ENCODE measurements at places on chromosomes 5 and 9. TPM values are rescaled to one million over a fixed set of nuclear protein-coding genes. Genes with fewer than 3 reads are reported as not detected.
A peak's percentile ranks its signal among the peaks of the same experiment; 100 is the strongest.

GRCh38 chr9:35367451-35367850 lies 122.5 kb upstream of the RUSC2 start:
- no peak for DNase-seq
- H3K4me1 ChIP-seq = no peaks in the 10 kb centered on the region
- no peak overlapping the region for H3K4me3 ChIP-seq
- no peaks in the 10 kb centered on the region for H3K27me3 ChIP-seq
- H3K27ac ChIP-seq = no peak overlapping the region

DNA sequence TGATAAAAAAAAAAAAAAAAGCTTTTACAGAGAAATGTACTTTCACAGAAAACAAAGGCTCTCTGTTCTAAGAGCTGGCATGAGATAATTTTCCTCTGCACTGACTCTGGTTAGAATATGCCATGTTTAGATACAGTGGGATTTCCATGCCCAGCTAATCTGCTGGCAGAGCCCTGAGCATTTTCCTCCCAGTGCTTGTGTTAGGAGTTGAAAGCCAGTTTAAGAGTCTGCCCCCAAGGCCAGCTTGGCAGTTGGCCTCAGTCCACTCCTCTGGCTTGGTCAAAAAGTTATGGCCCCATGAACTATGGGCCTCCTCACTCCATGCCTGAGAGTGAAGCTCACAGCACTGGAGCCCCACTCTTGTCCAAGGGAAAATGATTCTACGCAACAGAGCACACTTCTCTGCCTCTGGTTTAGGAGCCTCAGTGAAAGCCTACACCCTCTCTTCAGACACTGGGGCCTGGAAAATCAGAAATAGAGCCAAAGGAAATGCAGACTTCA lies 21.9 kb downstream of the MOCS2 start:
- no peak overlapping the region for H3K4me3 ChIP-seq
- no peak overlapping the region for H3K27ac ChIP-seq
- H3K36me3 ChIP-seq = peaks cover 69% of the 10 kb centered on the region
- no peak for DNase-seq

Gene EGR1
- total RNA-seq = 21.0 TPM

- H3K27me3 ChIP-seq = no peaks in the 10 kb centered on the region
- DNase-seq = no peak
- no peak overlapping the region for H3K4me3 ChIP-seq
- no peaks in the 10 kb centered on the region for H3K4me1 ChIP-seq
- no peak overlapping the region for H3K27ac ChIP-seq
Measured at GRCh38 chr9:82588301-82589180, 474.4 kb downstream of the RASEF start.

GRCh38 chr5:72956324-72957140 lies 691 bp downstream of the FCHO2 start:
- H3K27ac ChIP-seq = peak overlapping the region; percentile 11
- H3K36me3 ChIP-seq = peaks cover 4% of the 10 kb centered on the region
- H3K27me3 ChIP-seq = peaks cover 37% of the 10 kb centered on the region

GRCh38 chr5:14225173-14225834 lies 82.2 kb downstream of the TRIO start:
- no peak overlapping the region for H3K27ac ChIP-seq
- no peak overlapping the region for H3K4me3 ChIP-seq
- no peak for DNase-seq
- H3K27me3 ChIP-seq = peaks cover 13% of the 10 kb centered on the region

GRCh38 chr9:107105784-107106183 lies 177.3 kb upstream of the RAD23B start:
- H3K36me3 ChIP-seq = no peaks in the 10 kb centered on the region
- H3K27me3 ChIP-seq = no peaks in the 10 kb centered on the region
- H3K4me3 ChIP-seq = no peak overlapping the region
- no peak overlapping the region for H3K27ac ChIP-seq
- H3K4me1 ChIP-seq = no peaks in the 10 kb centered on the region
- DNase-seq = no peak

DNA sequence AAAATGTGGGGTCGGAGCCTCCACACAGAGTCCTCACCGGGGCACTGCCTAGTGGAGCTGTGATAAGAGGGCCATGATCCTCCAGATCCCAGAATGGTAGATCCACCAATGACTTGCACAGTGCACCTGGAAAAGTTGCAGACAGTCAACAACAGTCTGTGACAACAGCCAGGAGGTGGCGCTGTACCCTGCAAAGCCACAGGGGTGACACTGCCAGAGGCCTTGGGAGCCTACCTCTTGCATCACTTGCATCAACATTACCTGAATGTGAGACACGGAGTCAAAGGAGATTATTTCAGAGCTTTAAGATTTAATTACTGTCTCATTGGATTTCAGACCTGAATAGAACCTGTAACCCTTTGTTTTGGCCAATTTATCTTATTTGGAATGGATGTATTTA lies 614.1 kb upstream of the CDH9 start:
- no peak for DNase-seq
- H3K4me3 ChIP-seq = no peak overlapping the region
- H3K27me3 ChIP-seq = no peaks in the 10 kb centered on the region
- no peaks in the 10 kb centered on the region for H3K36me3 ChIP-seq
- H3K27ac ChIP-seq = no peak overlapping the region

DNA sequence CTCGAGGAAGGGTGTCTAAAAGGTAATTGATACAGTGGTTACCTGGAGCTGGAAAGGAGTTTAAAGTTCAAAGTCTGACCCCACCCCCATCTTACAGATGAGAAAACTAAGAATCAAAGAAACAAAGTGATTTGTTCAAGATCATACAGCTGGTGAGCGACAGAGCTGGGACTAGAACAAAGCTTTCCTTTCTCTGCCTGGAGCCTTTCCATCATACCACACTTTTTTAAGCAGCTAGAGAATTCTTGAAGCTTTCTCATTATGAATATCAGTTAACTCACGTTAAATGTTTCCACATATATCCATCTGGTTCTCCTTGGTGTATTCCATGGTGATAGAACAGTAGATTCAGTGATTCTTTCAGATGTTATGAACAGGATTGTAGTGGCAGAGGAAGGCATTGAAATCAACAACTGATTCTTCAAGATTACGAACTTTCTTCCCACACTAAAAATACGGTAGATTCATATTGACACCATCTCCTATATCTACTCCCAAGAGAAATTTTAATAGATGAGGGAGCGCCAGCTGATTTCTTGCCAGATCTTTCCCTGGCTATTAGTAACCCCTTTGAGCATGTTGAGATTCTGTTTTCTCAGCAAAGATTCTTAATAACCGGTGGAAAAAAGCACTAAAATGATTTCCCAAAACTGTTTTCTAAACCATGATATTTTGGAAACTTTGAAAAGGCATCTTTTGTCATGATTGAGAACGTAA lies 233.7 kb downstream of the ADAMTSL1 start:
- no peak overlapping the region for H3K27ac ChIP-seq
- no peak overlapping the region for H3K4me3 ChIP-seq
- H3K36me3 ChIP-seq = no peaks in the 10 kb centered on the region
- no peaks in the 10 kb centered on the region for H3K27me3 ChIP-seq

Gene SLC6A19
- not detected for total RNA-seq

- peaks cover 2% of the 10 kb centered on the region for H3K36me3 ChIP-seq
- peaks cover 30% of the 10 kb centered on the region for H3K27me3 ChIP-seq
- H3K4me1 ChIP-seq = peaks cover 1% of the 10 kb centered on the region
- H3K4me3 ChIP-seq = no peak within 1 kb of the TSS
- no peak within 1 kb of the TSS for H3K27ac ChIP-seq
Measured at GRCh38 chr5:59893429-59894227, at the start of gene PDE4D. Gene PDE4D, minus strand, starts transcription at chr5:59893726.

DNA sequence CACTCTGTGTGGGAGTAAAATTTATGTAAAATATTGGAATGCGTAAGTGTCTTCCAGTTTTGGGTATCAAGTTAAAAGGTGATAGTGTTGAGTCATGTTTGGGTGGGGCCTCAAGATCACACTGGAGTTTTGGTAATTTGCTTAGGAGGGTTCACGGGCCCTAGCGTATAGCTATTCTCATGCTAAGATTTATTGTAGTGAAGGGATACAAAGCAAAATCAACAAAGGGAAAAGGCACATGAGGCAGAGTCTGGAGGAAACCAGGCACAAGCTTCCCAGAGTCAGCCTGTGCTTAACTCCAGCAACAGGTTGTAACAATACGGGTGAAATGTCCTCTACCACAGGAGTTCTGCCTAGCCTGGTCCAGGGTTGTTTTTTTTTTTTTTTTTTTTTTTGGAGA lies 20.2 kb downstream of the HSPA4 start:
- no peak for DNase-seq
- H3K36me3 ChIP-seq = peaks cover 78% of the 10 kb centered on the region
- peak overlapping the region; percentile 22 for H3K27ac ChIP-seq

DNA sequence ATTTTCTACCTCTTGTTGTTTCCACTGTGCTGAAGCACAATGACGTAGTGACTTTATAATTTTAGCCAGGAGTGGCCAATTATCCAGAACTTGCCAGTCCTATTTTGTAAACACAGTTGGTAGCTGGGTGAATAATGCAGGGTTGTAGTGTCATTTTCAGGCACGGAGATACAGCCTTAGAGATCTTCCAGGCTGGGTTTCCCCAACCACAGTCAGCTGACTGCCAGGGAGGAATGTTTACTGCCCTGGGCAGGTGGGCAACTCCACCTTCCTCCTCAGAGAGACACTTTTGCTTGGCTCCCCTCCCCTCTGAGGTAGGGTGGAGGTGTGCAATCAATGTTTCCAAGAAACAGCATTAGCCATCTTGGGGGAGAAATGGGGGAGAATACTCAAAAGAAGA lies 228.1 kb upstream of the NR4A3 start:
- H3K27me3 ChIP-seq = peaks cover 18% of the 10 kb centered on the region
- H3K36me3 ChIP-seq = no peaks in the 10 kb centered on the region
- H3K27ac ChIP-seq = no peak overlapping the region
- no peak overlapping the region for H3K4me3 ChIP-seq
- H3K4me1 ChIP-seq = peaks cover 6% of the 10 kb centered on the region

- no peak for DNase-seq
- no peak overlapping the region for H3K27ac ChIP-seq
- peaks cover 4% of the 10 kb centered on the region for H3K27me3 ChIP-seq
Measured at GRCh38 chr5:59744531-59744992, 149.0 kb downstream of the PDE4D start.

All from activated CD4-positive, alpha-beta memory T cell treated with anti-CD3 and anti-CD28 coated beads, Interleukin-2, amount 10 ng/mL, durations not matched to agents 7 days and 5 days (primary cell).